ENCODE measurements at places on chromosomes 12 and 14. TPM values are rescaled to one million over a fixed set of nuclear protein-coding genes. Genes with fewer than 3 reads are reported as not detected.

DNA sequence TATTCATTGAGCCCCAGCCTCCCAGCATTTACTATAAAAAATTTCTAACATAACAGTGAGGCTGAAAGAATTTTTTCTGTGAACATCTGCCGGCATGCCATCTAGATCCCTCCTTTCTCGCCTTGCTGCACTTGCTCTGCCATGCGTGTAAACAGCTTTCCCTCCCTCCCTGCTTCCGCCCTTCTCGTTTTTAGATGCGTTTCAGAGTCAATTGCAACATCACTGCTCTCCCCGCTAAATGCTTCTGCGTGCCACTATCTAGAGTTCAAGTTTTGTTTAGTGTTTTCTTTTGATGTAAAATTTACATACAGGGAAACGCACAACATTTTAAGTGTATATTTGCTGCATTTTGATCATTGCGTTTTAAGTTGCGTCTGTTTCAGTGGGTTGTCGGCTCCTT lies 83.6 kb downstream of the CCDC92 start:
- no peak for ATAC-seq

GRCh38 chr12:11725686-11726085 lies 76.2 kb downstream of the ETV6 start:
- ATAC-seq: no peak

GYS2 gene
- not detected for total RNA-seq

INHBE gene
- total RNA-seq: not detected

RERG gene
- total RNA-seq: 13.6 TPM

LRRC23 gene
- 15.9 TPM for total RNA-seq

Measured in gastroesophageal sphincter (tissue), 4 donors.